Anterior cingulate cortex (tissue), 58 donors: ENCODE measurements at places on chromosomes 1 and 21.

DNA sequence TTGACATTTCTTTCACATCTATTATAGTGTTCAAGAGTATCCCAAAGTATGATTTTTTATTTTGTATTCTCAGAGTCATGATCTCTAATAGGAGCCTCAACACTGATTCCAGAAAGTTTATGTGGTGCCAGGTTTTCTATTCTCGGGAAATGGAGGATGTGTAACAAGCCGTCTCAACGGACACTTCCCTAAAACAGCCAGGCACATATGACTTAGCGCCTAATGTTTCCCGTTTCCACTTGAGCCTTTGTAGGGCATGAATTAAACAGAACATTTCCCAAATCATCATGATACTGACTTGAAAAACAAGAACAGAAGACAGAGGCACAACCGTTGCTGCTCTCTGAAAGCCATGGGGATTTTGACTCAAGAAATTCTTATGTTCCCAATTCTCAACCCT, 8.0 kb downstream of the CYYR1 start:
- no peak for DNase-seq

DNA sequence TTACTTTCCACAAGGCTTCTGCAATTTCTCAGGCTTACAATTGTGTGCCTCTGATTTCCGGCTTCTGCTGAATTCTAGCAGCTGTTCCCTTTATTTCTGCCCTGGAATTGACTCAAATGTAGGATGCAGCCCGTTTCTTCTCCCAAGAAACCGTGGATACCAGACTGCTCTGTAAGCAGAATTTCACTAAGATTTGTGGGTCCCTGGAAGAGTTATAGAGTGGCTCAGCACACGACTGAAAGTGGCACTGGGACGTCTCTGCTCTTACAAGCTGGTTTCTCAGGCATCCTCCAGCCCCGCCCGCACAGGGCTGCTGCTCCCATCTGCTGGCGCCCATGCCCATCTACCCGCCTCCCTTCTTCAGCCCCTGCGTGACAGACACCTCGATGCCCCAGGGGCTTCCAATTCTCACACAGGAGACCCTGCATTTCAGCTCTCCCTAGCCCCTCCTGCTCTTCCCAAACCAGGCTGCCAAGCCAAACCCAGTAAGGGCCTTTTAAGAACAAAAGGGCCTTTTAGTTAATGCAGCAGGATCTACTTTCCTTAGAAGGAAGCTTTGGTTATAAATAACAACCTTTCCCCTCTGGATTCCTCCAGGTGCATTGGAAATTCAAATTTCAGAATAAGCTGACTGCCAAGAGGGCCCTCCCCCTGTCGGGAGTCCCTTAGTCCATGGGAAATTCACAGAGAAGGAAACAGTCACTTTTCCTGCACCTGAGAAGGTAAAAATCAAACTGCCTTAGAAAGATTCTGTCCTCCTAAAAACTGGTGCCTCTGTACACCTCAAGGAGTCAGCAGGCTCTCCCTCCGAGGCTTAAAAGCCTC, 45.4 kb upstream of the TENT5B start:
- DNase-seq = peak; percentile 12

GRCh38 chr21:41548781-41549180, 40.8 kb upstream of the TMPRSS2 start:
- no peak for DNase-seq

- DNase-seq = no peak
Observed at GRCh38 chr1:44630116-44630515, 44.2 kb downstream of the TMEM53 start.

DNA sequence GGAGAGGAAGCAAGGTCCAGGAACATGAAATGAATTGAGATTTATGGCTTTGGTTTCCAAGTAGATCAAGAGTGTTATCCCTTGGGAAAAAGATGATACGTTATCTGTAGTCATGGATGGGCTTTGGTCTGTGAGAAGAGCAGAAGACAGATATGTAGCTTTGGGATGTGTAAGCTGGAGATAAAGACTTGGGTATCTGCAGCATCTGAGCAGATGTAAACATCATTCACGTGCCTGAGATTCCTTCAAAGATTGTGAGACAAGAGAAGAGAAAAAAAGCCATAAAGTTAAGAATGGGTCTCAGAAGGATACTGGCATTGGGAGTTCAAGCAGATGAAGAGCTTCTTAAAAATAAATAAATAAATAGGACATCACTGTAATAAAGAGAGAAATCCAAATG, 217.8 kb downstream of the PTPRC start:
- DNase-seq = no peak

- DNase-seq = no peak
Observed at GRCh38 chr1:36446271-36446670, 4.0 kb downstream of the OSCP1 start.

DNA sequence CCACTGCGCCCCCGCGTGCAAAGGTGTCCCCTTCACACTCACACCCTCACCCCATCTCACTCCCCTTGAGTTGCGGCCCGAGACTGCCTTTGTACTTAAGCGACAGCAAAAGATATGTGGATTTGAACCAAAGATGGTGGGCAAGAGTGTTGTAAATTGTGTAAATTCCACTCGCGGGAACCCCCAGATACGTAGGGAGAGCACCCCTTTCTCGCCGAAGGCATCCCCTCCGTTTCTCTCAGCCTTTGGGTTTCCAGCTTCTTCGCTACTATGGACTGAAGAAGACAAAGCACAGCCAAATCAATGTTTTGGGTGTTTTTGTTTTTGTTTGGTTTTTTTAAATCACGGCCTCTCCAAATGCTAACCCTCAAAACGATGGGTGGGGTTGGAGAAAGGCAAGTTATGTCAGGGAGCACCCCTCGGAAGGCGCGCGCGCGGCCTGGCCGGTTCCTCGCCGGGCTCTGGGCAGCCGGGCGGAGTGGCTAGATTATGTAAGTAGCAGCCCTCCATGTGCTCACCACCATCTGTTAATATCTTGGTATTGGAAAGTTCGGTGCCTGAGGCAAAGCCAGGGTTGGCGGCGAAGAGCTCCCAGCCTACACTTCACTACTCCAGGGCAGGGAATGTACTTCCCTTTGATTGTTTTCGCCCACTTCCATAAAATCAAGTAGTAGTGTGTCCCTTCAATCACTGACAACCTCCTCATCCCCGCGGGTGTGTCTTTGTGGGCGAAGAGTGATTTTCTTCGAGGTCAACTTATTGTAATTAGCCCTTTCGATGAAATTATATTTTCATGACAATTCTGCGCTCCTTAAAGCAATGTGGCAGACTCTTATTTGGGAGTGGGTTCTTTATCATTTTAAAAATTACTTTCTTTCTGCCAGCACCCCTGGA, 4.0 kb upstream of the PROX1 start:
- no peak for DNase-seq

DNA sequence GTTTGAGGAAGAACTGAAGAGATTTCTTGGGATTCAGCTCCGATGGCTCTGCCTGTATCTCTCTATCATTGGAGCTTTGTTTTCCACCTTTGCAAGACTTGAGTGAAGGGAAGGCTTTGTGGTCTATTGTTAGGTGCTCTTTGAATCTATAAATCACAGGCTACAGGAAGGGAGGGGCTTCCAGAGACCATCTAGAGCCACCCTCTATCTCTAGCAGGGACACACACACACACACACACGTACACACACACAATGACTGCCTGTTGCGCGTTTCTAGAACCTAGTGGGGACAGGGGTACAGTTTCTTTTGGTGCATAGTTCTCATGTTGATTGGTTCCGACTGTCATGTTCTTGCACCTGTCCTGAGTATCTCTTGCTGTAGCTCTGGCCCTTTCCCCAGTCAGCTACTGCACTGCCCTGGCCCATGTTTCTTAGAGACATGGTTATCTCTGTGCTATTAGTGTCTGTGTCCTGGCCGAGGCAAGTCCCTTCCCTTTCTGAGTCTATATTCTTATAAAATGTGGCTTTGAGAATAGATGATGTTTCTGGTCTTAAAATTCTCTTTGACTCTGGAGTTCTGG, 60.7 kb downstream of the MAN1C1 start:
- DNase-seq = no peak

DNA sequence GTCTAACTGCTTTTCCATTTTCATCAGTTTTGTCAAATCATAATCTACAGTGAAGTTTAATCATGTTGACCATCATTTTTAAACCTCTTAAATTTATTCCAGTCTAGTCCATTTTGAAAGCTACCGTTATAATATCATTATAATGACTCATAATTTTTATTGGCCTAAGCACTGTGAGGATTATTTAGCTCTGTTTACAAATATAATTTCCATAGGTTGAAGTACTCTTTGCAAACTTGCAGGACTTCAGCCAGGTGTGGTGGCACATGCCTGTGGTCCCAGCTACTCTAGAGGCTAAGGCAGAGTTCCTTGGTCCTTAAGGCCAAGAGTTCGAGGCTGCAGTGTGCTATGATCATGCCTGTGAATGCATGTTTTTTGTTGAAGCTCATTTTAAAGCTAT, 54.3 kb downstream of the MAP3K21 start:
- DNase-seq = no peak

- no peak for DNase-seq
Observed at GRCh38 chr1:12485231-12486058, 132.6 kb downstream of the DHRS3 start.

DNA sequence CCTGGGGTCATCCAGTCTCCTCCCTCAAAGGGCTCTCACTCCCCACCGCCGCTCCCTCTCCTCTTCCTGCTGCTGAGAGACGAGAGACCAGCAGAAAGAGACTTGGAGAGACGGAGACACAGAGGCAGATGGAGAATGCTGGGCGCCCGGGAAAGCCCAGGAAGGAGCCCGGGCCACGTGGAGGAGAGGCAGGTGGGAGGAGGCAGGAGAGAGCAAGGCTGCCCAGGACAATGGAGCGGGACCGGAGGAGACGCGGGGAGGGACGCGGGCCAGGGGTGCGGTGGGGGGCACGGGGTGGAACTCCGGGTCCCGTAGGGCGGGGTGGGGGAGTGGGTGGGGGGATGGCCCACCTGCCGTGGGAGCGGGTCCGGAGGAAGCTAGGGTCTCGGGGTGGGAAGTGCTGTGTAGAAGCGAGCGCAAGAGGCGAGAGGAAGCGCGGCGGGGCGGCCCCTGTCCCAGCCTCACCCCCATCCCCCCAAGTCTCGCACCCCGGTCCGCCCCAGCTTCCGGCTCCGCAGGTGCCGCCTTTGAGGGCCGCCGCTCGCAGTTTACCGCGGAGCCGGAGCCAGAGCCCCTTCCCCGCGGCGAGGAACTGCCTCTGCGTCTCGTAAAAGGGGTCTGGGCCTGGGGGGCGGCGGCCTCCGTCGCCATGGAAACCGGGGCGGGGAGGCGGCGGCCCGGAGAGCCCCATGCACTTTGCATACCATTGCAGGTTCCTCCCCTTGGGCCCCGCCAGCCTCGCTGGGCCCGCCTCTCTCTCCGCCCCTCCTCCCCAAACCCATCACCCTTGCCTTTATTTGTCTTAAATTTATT, 11.7 kb upstream of the EPHA2 start:
- DNase-seq = no peak

GRCh38 chr1:181089676-181090544, 1.4 kb downstream of the IER5 start:
- DNase-seq = no peak

- no peak for DNase-seq
Observed at GRCh38 chr1:61121631-61122030, 39.3 kb downstream of the NFIA start.

DNA sequence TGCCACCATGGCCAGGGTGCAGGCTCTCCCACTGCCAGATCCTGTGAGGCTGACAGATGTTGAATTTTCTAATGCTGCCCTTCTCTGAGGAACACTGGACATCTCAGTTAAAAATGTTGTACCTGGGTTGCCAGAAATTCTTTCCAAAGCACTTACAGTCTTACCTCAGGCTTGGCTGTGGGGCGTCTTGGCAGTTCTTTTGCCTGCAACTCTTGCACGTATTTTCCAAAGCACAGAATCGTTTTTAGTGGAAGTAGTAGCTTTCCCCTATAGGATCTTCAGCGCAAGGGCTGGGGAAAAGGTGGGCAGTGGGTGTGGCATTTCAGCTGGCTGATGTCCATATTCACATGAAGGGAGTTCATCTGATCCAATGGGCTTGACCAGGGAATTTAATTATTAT, 53.9 kb downstream of the EDN2 start:
- DNase-seq = no peak

DNA sequence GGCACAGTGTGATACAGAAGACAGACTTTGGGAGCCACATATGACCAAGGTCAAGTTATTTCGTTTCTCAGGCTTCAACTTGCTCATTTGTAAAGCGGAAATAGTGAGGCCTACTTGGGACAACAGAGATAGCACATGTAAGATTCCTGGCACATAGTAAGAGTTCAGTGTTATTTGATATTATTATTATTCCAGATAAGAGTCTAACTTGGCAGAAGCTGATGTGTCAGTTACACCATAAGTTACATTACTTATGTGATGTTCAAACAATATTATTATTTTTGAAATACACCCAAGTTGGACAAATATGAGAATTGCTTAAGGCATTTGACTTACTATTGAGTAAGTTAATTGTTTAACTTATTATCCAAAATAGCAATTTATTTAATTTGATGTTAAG, 10.2 kb upstream of the CYP4X1 start:
- no peak for DNase-seq

DNA sequence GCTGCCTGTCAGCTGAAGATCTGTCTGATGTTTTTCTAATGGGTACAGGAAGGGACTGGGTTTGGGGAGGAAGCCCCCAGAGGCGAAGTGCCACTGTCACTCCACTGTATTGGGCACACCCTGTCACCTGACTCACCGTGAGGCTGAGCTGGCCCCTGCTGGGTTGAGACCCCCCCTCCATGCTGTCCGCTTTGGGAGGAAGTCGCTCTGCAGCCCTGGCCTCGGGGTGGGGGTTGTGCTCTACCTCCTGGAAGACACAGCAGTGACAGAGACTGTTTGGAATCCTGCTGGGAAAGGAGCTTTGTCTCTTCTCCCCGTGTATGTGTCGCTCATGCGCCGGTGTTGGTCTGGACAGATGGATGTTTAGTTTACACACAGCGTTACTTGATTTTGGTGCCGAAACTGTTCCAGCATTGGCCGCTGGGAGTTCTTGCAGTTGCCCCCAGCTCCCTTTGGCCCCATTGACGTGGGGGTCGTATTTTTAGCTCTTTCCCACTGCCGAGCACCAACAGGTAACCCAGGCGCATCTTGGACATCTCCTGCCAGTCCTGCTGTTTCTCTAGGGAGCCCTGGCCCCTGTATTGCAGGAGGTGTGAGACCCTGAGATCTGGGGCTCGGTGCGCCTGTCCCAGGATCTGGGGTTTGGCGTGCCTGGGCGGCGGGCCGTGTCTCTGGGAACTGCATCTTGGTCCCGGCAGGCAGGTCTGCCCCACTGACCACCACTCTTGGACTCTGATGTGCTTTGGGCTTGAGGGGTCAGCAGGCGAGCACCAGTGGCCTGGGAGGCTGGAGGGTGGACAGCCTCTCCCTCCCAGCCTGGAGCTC, 30.3 kb downstream of the SLX9 start:
- no peak for DNase-seq

GRCh38 chr1:120176092-120176855, at the start of gene SEC22B:
Gene SEC22B, minus strand, starts transcription at chr1:120176520. Its CDS starts 139 bp downstream, at chr1:120176381.
- peak; percentile 90 for DNase-seq

GRCh38 chr21:44992608-44993031, 52.8 kb downstream of the SLX9 start:
- DNase-seq = no peak

DNA sequence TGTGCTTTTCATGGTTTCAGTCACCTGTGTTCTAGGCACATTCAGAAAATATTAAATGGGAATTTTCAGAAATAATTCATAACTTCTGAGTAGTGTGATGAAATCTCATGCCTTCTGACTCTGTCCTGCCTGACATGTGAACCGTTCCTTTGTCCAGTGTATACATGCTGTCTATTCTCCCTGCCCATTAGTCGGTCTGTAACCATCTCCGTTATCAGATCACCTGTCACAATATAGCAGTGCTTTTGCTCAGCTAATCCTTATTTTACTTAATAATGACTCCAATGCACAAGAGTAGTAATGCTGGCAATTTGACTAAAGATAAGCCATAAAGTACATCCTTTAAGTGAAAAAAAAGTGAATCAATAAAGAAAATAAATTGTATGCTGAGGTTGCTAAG, 597.5 kb downstream of the BRINP3 start:
- no peak for DNase-seq

GRCh38 chr1:211698161-211699026, 23.0 kb upstream of the NEK2 start:
- DNase-seq = peak; percentile 55
